ENCODE measurements at places on chromosomes 4 and X.

DNA sequence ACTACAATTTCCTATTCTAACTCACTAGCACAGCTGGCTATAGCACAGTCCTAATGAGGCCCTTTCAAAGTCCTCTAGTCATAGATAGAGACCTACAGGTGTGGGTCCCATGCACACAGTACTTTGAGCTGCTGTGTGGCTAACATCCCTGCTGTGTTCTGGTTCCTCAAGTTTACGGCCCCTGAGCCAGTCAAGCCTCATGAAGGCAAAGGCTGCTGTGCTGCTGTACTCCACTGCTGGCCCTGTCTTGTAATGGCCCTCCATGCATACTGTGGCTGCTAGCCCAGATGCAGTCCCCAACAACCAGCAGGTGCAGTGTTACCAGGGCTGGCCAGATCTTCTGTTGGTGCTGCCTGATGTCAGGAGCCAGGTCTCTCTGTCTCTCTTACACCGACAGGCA lies 23.4 kb upstream of the ENPEP start:
- DNase-seq, result no peak

DNA sequence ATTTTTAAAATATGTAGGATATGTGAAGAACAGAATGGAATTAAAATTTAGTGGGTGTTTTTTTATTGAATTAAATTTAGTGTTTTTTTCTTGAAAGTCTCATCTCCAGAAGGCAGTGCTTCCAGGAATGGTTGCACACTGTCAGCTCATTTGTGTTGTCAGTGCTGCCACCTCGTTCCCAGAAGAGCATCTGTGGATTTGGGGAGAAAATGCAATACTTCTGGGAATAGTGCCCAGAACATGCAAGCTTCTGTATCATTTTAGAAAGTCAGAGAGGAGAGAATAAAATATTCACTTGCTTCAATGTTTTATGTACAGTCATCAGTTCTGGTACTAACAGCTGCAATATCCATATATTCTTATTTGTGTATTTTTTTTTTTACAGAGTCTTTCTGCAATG lies 608.8 kb downstream of the PCDH7 start:
- no peak for DNase-seq

DNA sequence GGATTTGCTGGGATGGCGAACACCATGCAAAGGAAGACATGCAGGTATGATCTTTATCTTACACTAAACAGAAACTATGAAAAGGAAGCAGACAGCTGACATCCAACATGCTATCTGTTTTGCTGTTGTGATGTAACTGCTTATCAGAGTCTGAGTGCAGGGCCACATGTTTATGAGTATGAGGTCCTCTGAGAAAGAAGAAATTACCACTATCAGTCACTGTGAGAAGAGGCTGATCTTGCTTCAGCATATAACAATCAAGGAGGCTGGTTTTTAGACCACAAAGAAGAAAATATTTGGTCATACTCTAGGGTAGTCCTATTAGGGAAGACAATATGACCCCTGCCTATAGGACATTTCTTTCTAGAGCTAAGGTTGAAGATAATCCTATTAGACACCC lies 18.5 kb downstream of the CLGN start:
- no peak for DNase-seq

DNA sequence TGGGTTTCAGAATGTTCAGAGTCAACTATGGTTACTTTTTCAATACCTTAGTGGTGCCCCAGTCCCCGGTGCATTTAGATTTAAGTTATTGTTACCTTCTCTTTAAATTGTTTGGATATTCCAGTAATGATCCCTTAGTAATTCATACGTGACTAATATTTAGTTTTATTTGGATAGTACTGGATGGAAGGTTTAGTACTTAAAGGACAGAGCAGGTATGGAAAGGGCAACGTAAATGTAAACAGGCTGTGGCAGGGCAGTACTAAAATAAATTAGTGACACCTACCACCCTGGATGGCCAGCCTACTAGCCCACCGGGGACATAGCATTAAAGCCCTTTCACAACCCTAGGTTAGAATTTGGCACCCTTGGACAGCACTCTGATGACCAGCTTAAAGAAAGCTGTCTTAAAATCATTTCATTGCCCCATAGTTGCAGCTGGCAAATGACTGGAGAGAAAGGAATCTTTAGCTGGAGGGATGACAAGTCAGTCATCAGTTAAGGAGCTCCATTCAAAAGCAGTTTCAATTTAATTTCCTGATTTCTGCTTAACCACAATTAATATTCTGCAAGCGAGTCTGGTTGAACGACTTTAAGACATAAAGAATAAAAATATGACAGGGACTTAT lies 16.4 kb downstream of the PLP1 start:
- DNase-seq, result no peak

GRCh38 chr4:48194971-48195370 lies 60.9 kb upstream of the TXK start:
- no peak for DNase-seq

GRCh38 chr4:15683143-15683495 lies 1.5 kb downstream of the FAM200B start:
- no peak for DNase-seq

- DNase-seq, result no peak
Measured at GRCh38 chrX:56499372-56499771, 64.1 kb upstream of the UBQLN2 start.

DNA sequence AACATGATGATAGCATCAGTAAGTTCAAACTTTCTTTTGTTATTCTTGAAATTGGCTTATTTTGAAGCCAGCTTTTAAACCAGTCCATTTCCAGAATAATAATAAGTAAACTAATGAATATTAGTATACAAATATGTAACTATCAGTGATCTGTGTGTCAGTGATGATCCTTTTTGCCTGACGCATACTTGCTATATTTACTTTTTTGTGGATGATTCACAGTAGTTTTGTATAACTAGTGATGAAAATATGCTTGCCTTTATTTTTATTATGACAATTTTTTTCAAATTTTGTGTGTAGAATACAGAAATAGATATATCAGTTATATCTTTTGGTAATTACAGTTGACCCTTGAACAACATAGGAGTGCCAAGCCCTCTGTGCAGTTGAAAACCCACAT lies 49.5 kb downstream of the USP53 start:
- DNase-seq, result no peak

DNA sequence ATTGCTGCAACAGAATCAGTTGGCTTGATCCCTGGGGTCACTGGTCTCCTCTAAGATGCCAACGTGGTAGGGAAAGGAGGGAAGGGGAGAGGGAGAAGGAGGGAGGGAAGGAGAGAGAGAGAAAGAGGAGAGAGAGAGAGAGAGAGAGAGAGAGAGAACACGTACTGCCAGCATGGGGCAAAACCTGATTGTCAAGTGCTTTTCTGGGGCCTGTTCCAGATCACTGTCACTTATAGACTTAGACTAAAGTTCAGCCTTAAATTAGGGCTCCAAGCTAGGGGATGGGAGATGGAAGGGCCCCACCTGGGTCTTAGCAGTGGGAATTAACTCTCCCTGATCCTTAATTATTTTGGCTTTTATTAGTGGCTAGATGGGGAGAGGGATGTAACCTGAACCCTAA lies 12.9 kb downstream of the SHROOM4 start:
- no peak for DNase-seq

DNA sequence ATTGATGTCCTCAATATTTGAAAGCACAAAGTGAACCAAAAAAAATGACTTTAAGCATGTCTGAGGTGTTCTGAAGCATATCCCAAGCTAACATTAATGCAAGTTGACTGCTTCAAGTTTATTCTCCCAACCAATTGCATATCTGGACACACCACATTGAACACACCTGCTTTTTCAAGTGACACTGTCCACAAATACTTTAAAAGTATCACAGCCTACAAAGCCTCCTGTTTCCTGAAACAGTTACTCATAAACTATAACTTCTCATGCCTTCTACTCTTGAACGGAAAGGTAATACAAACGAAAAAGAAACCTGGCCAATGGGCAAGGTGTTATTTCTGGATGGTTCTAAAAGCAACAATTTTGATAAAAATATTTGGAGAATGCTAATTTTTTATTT lies 1.1 kb downstream of the CDKL2 start:
- DNase-seq, result no peak

DNA sequence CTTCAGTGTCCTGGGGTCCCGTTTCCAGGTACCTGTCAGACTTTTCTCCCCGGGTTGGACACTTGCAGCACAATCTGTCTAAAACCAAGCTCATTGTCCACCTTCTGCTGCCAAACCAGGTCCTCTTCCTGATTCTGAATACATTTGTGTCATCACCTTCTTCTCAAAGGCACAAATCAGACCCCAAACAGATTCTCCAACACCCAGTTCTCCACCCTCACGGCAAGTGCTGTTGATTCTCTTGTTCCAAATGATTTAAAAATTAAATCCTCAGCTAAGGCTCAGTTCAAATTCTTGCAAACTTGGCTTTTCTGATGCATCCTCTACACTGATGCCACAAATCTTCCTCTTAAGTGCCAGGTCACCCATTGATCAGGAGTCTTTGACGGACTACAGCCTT lies 122.5 kb upstream of the LDB2 start:
- DNase-seq, result no peak

- DNase-seq, result no peak
Measured at GRCh38 chr4:184831153-184831552, 5.4 kb upstream of the ACSL1 start.

DNA sequence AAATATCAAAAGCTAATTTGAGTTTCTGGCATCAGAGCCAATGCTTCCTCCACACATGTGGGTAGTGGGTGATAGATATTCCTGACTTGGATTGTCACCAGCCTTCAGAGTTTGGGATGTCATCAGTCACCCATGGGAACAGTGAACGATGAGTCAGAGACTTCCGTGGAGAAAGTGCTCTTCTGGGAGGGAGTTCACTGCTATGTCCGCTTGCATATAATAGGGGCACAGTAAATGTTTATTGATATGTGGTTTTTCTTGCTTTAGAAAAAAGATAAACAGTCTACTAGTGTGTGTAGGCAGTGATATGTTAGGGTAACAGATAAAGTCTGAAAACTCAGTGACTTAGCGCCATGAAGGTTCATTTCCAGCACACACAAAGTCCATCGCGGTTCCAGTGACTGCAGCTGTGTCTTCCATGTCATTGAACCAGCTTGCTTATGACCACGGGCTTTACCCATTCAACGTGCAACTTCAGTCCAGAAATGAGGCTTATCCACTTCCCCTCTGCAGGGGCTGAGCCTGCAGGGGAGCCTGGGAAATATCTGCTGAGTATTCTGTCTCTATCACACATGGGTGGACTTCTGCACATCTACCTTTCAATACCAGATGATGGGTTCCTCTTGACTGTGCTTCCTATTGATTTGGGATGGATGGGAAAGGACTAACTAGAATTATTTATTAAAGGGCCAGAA lies 87.7 kb upstream of the WWC2 start:
- DNase-seq, result no peak

DNA sequence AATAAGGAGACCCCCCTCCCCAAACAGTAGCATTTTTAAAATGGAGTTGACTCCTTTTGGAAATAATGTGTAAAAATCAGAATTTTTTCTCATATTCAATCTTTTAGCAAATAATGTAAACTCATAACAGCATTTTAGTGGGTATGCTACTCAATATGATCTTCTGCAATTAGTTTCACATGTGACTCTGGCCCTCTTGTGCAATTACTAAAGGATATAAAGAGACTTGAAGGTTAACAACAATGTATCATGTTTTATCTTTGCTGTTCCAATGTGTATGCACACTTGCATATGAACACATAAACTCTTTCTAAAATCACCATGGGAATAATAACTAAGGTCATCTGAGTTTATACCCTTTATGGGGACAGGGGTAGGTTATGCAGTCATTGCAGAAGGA lies 39.9 kb upstream of the RXFP1 start:
- DNase-seq, result no peak

DNA sequence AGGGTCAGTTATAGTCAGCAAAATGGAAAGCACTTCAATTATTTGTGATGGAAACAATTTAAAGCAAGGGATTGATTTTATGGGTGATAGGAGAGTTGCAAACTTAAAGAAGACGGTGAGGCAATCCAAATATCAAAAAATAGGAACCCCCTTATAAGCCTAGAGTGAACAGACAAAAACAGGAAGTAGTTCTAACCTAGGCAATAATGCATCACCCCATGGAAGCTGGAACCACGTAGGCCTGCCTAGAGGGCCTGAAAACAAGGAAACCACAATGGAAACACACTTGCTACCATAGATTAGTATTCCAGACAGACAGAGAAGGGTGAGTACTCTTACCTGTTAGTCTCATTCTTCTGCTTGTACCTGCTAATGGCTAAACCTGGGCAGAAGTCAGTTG lies 13.5 kb upstream of the GK2 start:
- DNase-seq, result no peak

DNA sequence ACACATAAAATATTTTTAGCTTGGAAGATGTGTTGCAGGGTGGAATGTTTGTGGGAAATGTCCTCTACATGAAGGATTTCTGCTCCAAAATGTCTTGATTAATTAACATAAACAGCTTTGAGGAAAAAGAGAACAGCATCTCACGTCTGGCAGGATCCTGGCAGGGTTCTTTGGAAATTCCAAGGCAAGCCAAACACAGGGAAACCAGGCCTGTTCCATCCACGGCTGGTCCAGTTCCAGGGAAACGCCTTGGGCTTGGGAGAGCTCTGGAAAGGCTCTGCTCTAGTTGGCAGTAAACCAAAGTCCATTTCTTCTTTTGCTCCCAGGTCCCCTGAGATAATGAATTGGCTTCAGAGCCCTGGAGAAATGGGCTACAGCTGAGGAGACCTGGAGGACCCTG lies 42.4 kb upstream of the GAB1 start:
- DNase-seq, result no peak

- DNase-seq, result no peak
Measured at GRCh38 chr4:153212736-153213135, 8.5 kb downstream of the TRIM2 start.

- no peak for DNase-seq
Measured at GRCh38 chr4:112978691-112979472, 70.6 kb upstream of the ANK2 start.

GRCh38 chr4:2354760-2355159 lies 63.7 kb downstream of the ZFYVE28 start:
- no peak for DNase-seq

GRCh38 chr4:38332699-38333098 lies 331.3 kb upstream of the KLF3 start:
- DNase-seq, result no peak

DNA sequence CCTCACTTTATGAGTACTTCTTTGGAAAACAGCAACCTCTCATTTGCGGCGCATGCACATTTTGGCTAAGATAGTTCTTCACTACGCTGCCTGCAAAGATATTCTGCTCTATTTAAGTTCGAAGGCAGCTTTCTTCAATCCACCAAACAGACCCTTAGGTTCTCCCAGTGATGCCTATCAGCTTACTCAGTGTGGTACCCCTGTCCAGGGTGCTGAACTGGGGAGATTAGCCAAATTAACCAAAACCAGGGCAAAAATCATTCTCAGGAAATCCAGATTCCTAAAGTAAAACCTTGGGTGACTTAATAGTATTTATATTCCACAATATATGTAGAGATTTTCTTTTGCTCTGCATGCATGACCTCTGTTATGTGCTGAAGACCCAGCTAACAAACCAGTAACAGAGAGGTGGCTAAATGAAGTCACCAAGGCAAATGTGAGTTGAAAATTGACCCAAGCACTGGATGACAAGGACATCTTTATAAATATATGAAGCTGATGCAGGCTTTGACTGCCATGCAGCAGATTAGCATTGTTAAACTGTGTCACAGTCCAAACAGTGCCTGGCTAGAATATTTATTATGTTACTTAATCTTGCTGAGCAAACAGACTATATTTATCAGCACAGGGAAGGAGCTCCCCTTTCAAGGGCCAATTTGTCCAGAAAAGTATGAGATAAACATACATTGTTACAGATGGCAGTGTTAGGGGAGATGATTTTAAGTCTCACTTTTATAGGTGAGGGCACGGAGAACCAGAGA lies 418.2 kb downstream of the STIM2 start:
- DNase-seq, result no peak

Data from stimulated activated CD4-positive, alpha-beta T cell treated with anti-CD3 and anti-CD28 coated beads, Interleukin-1b, Interleukin-23, amount 100 ng/mL, for 24 hours (primary cell).